ENCODE measurements at places on chromosomes 3 and 15.

DNA sequence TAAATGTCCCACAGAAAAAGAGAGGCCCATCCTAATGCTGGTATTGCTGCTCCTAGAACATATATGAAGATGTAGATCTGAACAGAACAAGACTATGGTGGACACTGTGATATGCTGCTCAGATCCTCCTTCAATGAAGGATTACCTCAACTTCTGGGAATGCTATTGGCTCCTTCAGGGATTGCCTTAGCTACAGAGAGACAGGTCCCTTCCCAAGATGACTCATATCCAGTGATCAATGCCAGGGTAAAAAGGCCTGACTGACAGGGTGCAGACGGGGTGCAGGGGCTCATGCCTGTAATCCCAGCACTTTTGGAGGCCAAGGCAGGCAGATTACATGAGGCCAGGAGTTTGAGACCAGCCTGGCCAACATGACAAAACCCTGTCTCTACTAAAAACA, 20.5 kb upstream of the STAG1 start:
- DNase-seq = no peak

DNA sequence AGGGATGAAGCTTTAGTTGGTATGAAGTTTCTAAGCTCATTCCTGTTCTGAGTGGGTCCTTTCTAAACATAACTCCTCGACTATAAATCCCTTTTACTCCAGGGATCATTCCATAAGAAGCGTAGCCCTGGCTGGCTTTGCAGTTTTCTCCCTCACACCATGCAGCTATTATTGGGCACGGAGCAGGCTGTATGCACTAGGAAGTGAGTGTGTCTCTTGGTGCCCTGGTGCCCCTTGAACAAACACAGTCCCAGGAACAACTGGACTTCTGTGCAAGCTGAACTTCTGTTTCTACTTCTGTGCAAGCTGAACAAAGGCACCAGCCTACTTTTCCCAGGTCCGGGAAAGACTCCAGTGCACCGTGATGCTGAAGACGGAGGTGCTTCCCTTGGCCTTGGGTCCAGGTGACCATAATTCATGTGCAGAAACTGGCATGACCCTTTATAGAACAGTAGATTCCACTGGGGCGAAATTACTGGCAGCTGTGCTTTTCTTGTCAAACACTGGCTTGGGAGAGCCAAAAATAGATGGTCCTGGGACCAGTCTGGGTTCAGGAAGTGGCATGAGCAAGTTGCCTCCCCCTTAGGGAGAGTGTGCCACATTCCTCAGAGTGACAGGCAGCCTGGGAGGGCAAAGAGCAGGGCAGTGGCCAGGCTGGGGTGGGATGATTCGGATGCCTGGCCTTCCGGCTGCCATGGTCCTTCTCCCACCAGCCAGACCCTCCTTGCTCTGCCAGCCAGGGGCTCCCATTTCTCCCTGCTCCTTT, 127.2 kb downstream of the SLCO3A1 start:
- no peak for DNase-seq

GRCh38 chr15:60095711-60096110, 91.6 kb downstream of the FOXB1 start:
- DNase-seq = no peak

DNA sequence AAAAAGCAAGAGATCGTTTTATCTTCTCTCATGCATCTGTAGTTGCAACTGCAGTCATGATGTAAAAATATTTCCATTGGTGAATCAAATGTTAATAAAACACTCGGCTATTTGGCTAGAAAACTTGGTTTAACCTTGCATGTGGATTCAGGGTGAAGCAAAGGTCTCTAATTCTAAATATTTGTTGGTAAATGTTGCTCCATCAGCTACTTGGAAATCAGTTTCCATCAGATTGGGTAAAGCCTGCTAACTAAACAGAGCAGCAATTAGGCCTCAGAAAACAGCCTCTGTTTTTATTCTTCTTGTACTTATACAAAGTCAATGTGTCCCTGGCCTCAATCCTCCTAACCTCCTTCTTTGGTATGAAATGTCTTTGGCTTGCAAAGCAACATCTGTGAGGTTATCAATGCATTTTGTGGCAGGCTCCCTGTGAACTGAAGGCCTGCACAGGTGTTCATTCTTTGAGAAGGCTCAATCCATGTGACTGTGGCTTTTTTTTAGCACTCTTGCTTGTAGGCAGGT, 312.3 kb downstream of the WDR72 start:
- DNase-seq = no peak

DNA sequence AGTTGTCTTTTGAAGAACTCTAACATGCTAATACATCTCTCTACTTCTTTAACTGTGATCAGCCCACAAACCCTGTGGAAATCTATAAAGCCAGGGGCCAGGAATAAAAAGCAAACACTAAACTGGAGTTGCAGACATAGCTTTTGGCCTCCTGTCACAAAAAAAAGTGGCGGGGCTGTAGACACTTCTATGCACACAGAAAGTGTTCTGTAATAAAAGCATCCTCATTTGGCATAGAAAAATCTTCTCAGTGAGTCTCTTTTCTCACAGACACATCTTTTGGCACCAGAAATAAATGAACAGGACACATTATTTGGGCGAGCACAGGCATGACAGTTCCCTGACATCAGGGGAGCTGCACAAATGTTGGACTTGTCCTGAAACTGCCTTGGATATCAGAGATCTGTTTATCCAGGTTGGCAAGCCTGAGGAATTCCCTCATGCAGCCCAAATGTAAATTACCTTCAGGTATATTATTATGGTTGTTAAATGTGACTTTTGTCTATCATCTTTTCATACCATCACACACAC, 355.4 kb downstream of the FGF12 start:
- DNase-seq = no peak

- DNase-seq = no peak
These were observed 211.6 kb downstream of the RAP2B start for GRCh38 chr3:153373606-153374005.

GRCh38 chr3:64717872-64718613, 30.2 kb upstream of the ADAMTS9 start:
- no peak for DNase-seq

GRCh38 chr3:106299300-106300098, 430.7 kb upstream of the CBLB start:
- DNase-seq = no peak

DNA sequence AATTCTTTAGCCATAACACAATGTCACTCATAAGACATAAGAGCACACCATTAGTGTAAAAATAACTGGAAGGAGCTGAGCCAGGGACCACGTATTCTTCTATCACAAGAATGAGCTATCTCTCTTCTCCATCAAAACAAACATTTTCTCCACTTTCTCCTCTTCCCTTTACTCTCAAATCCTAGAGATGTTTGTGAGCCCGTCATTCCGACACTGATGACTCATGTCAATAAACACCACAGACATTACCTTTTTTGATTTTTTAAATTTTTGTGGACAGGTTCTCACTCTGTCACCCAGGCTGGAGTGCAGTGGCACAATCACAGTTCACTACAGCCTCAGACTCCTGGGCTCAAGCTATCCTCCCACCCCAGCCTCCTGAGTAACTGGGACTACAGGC, 86.6 kb downstream of the MEX3B start:
- no peak for DNase-seq

DNA sequence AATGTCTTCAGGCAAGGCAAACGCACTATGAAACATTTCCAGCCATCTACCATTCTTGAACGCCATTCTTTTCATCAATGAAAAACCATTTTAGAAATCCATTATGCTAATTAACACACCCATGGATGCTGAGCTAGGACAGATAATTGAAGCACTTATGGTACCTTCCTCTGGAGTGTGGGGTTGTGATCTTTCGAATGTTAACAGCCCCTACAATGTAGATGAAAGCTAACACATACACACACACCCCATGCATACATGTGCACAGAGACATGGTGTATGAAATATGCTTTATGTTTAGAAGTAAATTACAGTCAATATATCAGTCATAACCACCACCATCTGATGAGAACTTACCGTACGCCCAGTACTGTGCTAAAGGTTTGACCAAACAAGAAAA, 189.1 kb downstream of the SHQ1 start:
- no peak for DNase-seq

GRCh38 chr15:28085489-28086174, 13.5 kb downstream of the OCA2 start:
- DNase-seq = no peak

DNA sequence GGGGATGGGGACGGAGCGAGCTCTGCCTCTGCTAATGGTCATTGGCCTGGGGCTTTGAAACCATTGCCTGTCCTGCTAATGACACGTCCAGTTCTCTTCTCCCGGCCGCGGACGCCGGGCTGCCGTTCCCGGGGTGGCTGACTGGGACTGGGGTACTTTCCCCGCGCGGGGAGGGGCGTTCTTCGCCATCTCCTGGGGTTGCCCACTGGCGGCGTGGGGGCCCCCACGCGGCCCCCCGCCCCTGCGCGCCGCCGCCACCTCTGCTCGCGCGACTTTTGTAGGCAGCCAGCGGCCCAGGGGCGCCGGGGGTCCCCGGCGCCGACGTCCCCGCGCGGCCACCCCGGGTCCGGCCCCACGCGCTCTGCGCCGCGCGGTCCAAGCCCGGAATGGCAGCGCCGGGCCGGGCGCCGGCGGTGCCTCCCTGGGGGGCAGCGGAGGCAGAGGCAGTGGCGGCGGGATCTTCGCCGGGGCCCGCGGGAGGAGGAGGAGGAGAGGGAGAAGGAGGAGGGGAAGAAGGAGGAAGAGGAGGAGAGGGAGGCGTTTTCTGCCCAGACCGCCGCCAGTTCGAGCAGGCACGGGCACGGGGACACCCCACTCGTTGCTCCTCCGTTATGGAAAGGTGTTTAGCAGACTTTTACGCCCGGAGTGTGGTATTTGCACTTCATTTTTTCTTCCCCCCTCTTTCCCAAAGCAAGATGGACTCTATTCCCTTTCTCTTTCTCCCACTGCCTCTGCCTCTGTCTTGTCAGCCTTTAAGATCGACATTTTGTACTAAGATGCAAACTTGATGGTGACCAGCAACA, 2.3 kb downstream of the BBX start:
- DNase-seq = peak; percentile 8

GRCh38 chr3:172159376-172159775, 120.0 kb downstream of the FNDC3B start:
- DNase-seq = no peak
